ENCODE measurements at places on chromosomes 5 and 9. TPM values are rescaled to one million over a fixed set of nuclear protein-coding genes. Genes with fewer than 3 reads are reported as not detected.
A peak's percentile ranks its signal among the peaks of the same experiment; 100 is the strongest.

- DNase-seq = no peak
These were observed 10.4 kb downstream of the ISOC1 start for GRCh38 chr5:129104915-129105455.

- DNase-seq = no peak
These were observed 8.9 kb downstream of the PITX1 start for GRCh38 chr5:135024956-135025729.

DNA sequence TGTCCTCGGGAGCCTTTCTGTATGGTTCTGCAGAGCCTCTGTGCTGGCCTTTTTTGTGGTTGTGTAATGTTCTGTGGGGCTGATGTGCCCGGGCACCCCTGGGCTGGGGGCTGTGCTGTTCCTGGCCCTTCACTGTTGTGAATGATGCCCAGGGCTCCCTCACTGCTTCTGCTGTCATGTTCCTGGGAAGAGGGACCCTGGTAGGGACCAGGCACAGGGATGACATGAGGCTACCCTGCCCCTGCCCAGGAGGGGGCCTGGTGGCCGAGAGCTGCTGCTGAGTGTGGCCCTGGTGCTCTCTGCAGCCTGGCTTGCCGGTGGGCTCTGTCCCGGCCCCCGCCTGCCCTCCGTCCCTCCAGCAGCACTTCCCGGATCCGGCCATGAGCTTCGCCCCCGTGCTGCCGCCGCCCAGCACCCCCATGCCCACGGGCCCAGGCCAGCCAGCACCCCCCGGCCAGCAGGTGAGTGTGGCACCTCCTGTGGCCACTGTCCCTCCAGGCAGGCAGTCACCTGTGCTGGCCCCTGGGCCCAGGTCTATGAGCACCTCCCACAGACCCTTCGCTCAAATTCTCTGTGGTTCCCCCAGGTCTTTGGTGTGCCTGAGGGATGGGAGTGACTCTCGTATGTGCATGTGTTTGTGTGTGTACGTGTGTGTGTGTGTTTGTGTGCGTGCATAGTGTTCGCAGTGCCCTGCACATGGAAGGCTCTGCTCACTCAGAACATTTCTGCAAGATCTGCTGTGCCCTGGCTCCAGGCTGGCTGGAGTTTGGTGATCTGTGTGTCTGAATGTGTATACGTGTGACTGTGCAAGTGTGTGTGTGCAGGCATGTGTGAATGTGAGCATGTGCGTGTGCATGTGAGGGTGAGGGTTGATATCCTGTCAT lies 72.3 kb downstream of the WNK2 start:
- no peak for DNase-seq

GRCh38 chr5:157820593-157821252 lies 38.2 kb downstream of the CLINT1 start:
- peak; percentile 60 for DNase-seq

ANP32B gene
- 11.3 TPM for total RNA-seq
